NCI-H460 (cell line): ENCODE measurements at places on chromosomes 4 and X.

GRCh38 chrX:111445485-111445884 lies 33.5 kb upstream of the DCX start:
- peak; percentile 49 for DNase-seq

- no peak for DNase-seq
Observed at GRCh38 chrX:55326985-55327384, 62.3 kb upstream of the PAGE3 start.

DNA sequence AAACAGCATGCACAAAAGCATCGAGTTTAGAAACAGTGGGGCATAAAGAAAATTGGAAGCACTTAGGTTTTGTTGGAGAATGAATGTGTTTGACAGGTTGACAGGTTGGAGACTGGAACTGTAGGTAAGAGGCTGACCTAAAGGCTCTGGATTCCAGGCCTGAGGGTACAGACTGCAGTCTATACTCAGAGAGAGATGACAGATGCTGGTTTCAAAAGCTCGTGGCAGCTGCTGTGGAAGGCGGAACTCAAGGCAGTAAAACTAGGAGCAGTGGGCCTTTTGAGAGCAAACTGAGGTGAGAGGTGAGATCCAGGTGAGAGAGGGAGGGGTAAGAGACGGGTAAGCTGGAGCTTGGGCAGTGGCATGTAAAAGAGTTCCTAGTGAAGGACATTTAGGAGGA lies 415.2 kb downstream of the TRIML1 start:
- no peak for DNase-seq

DNA sequence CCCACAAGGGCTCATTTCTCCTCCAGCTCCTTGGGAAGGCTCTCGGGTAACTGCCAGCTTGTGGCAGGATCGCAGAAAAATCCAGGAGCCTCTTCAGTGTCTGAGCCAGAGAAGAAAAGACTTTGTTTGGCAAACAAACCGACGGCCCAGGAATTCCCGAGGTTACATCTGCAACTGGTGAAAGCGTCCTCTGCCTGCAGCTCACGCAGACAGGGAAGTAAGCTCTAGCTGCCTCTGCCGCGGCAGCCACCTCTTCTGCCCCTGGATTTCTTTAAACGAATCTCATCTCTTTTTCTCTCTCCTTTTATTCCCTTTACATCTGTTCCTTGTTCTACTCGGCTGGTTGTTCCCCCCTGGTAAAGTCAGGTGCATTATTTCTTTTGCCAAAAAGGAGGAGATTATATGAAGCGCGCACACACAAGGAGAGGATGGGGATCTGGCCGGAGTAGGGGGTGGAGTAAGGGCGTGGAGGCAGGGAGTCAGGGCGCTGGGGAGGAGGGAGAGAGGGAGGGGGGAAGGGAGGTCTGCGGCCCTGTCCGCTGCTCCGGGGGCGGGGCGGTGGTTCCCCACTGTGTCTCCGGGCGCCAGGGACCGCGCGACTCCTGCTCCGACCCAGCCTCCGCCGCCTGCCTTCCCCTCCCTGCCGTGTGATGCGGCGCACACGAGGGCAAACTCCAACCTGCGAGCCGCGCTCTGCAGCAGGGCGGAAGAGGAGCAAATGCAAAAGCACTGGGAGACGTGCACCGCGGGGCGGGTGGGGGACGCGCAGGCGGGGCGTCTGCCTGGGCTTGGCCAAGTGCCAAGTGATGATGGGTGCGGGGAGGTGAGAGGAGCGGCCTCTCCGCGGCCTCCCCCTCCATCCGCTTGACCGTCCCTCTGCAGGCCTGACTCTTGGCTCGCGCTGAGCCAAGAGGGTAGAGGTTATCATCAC lies at the start of gene DCHS2:
Gene DCHS2 (minus strand): TSS at position 459 of the 931 bp plus-strand sequence. CDS start 444 bp downstream, at position 15.
- DNase-seq: no peak
